HT-29 (cell line): ENCODE measurements at places on chromosomes 7 and 10. TPM values are rescaled to one million over a fixed set of nuclear protein-coding genes. Genes with fewer than 3 reads are reported as not detected.
A peak's percentile ranks its signal among the peaks of the same experiment; 100 is the strongest.

- no peak for DNase-seq
These were observed 95.2 kb upstream of the ODAD2 start for GRCh38 chr10:28094121-28094520.

DNA sequence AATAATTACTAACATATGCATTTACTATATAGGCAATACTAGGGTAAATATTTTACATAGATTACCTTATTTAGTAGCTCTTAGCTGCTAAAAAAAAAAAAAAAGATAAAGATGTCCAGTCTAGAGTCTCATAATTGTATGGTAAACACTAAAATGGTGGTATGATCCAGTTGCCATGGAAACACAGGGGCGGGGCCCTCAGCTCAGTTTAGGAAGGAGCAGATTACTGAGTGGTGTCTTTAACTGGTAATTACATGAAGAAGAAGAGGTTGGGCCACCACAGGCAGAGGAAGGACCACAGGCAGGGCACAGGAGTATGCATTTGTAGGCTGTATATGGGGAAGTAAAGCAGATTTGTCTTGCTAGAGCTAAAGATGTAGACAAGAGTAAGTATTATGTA is 43.7 kb downstream of the ITGB8 start:
- no peak for DNase-seq

DNA sequence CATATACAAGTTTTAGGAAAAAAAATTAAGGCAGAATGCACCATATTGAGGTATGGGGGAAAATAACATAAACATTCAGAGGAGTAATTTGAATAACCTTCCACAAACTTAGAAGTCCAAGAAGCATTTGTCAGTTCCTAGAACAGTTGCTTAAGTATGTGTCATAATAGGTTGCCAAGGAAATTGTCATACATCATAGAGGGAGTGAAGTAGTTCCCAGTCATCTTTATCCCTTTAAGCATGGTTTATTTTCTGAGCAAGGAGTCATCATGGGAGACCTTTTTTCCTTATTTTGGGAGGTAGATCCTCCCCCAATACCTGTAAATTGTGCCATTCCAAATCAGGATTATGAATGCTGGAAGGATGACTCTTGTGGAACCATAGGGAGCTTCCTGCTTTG is at the start of gene SSMEM1:
Gene SSMEM1, plus strand, starts transcription at position 219 of the 400 bp plus-strand sequence. Its CDS starts 51 bp downstream, at position 270.
- no peak for DNase-seq

- no peak for DNase-seq
These were observed 155.5 kb upstream of the LYZL2 start for GRCh38 chr10:30784897-30785605.

- DNase-seq: no peak
These were observed 92.2 kb upstream of the OIT3 start for GRCh38 chr10:72801263-72801868.

DNA sequence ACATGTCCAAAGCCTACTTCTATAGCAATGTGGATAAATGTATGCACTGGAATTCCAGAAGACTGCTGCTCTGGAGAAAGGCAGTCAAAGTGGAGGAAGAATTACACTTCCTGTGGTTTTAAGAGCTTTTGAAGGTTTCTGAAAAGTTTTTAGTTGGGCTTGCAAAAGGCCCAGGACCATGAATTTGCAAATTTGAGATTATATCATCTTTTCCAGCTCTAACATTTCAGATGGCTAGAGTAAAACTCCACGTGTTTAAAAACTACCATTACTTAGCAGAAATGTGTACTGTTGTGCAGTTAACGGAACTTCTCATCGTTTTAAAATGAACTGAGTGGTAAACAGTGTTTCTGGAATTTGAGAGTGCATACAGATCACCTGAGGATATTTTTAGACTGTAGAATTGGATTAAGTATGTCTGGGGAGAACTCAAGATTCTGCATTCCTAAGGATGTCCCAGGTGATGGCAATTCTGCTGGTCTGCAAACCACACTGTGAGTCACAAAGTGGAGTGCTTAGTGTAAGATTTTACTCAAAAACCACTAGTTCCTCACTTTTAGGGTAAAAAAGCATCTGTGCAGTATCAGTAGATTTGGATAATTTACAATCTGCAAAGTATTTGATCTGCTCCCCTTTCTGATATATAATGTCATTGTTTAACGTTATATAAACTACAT is 32.9 kb upstream of the CCDC71L start:
- DNase-seq: no peak

GRCh38 chr7:96169439-96169838 is 152.5 kb downstream of the SLC25A13 start:
- DNase-seq: no peak

- peak; percentile 83 for DNase-seq
These were observed 33.2 kb upstream of the MKRN1 start for GRCh38 chr7:140512317-140513000.

- no peak for DNase-seq
These were observed 124.7 kb downstream of the ARID5B start for GRCh38 chr10:62025901-62026879.

DNA sequence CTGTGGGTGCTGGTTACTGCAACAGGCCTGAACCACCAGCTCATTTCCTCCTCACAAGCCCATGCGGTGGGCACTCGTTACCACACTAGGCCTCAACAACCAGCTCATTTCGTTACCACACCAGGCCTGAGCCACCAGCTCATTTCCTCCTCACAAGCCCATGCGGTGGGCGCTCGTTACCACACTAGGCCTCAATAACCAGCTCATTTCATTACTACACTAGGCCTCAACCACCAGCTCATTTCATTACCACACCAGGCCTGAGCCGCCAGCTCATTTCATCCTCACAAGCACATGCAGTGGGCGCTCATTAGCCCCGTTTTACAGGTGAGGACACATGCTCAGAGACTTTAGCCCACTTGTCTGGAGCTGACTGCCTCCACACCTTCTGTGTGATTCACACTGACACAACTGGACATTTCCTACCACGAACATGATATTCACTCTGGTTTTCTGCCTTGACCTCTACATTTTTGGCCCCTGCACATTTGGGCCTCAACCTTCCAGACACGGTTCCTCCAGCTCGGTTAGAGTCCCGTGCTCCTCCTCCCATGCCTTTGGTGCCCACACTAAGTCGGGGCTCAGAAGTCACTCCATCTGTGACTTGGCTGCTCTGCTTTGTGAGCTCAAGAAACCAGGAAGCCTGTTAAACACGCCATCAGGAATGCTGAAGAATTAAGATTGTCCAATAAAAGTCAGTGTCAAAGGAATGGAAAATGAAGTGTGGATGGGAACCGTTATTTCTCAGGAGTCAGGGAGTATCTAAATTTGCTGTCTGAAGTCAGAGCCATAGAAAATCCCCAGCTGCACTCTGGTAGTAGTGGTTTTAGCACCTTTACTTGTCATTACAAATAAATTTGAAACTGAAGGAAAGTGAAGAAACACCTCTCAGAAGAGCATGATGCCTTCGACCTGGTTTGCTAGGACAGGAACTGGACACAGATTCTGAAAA is 55.8 kb upstream of the LANCL2 start:
- no peak for DNase-seq

GRCh38 chr10:69086001-69086509 is 1.8 kb upstream of the SRGN start:
- peak; percentile 4 for DNase-seq

DNA sequence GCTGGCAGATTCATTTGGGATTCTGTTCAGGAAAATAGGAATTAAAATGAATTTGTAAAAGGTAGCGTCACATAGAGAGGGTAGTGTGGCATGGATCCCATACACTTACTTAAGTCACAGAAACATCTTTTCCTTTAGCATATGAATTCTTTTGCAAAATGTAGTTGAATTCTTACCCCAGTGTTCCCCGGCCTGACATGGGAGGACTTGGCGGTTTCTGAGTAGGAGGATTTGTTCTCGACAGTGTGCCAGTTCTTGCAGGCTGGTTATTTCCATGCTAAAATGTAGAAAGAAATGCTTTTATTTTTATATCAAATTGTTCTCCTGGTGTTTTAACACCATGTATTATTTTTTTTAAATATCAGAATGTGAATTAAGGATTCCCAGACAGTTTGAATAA is 72.6 kb downstream of the PDSS1 start:
- no peak for DNase-seq

DNA sequence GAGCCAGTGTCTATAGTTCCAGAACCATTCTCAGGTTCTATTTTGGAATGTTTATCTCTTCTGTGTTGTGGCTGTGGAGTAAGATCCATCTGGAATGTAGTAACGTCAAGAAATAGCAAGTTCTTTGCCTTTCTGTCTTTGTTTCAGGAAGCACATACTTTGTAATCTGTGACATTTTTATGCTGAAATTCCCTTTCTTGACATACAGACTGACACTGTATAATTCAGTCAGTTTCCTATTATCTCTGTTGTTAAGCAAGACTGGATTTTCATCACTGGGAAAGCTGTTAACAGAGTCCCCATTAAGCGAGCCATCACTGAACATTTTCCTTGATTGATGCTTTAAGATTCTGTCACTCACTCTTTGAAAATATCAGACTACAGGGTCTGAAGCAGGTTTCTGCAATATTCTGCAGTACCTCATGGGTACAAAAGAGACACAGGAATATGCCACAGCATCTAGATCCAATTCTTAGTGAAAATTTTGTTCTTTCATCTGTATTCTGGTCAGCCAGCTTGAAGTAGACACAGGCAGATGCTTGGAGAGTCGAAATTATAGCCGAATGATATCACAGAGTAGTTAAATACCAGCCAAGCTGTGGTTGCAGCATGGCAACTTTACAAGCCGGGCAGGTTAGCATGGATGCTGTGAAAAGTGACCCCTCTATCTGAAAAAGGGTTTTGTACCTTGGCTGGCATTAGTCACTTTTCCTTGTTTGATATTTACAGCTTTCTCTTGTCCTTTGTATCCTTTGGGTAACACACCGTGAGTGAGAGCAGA is 62.6 kb downstream of the CACNB2 start:
- DNase-seq: no peak

DNA sequence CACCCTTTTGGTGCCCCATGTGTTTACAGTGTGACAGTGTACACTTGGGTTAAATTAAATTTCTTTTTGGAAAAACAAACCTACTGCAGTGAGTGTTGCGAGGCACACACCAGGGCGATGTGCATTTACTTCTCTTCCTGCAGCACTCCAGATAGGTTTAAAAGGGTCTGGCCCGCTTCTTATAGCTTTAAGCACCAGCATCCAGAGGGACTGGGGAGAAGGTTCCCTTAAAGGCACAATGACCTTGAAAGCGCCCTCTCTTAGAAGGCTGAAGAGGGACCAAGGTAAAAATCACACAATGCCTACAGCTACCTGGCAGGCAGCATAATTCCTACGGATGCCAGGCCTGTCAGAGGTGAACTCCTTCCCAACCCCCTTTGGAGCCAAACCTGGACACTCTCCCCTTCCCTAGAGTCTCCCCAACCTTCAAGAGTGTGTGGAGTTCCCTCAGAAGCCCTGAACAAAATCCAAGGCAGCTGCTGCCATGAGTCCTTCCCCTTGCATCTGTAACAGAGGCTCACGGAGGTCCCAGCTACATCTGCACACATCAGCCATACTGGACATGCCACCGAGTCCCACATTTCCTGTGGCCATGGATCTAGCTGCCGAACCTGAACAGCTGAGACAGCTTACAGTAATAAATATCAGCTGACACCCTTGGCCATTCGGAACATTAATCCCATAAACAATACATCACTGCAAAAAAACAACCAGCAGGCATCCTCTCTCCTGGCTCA is 33.2 kb downstream of the TRIM8 start:
- no peak for DNase-seq

DNA sequence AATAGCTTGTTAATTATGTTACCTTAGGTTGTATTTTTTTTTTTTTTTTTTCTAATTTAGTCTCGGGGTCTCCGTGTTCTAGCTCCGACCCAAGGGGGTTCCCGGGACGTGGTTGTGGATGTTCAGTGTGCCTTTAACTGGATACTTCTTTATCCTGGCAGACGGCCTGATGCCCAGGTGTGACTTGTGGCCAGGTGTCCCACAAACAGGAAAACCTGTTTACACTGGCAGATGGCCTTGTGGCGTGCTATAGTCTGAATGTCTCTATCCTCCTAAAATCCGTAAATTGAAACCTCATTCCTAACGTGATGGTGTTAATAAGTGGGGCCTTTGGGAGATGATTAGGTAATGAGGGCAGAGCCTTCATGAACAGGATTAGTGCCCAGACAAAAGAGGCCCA is 546.4 kb upstream of the C7orf33 start:
- no peak for DNase-seq

GRCh38 chr10:24292304-24293293 is 83.7 kb downstream of the KIAA1217 start:
- no peak for DNase-seq

- DNase-seq: no peak
These were observed 413 bp downstream of the BUD31 start for GRCh38 chr7:99409192-99409572.

DNA sequence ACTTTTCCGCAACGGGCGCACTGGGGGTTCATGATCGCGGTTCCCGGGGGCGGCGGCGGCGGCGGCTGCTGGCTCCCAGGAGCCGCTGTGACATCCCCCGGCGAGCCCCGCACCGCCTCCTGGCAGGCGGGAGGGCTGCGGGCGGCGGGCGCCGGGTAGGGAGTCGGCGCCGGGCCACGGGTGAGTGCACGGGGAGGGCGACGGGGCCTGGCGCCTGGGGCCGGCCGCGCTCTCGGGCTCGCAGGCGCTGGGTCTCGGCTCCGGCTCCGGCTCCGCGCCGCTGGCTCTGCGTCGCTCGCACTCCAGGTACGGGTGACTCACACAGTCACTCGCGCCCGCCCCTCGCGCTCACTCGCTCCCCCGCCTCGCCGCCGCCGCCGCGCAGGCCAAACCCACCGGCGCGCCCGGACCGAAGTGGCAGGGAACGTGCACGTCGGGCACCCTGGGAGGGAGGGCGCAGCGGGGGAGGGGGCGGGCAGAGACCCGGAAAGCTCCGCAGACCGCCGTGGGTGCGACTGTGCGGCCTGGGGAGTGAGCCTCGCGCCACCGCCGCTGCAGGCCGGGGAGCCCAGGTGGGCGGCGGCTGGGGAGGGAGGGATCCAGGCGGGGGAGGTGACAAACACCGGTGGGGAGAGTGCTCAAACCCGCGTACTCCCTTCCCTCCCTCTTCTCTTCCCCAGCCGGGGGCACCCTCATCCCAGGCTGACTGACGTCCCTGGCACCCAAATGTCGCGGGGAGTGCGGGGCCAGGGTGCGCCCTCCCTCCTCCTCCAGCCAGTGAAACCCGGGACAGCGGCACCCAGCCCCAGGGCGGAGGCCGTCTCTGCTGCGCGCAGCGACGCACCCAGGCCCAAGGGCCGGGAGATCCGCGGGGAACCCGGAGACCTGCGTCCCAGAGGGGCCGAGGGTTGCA is 276.9 kb upstream of the NEBL start:
- peak; percentile 24 for DNase-seq

GRCh38 chr10:75718991-75719390 is 287.6 kb downstream of the LRMDA start:
- no peak for DNase-seq

The FAM237B gene
- not detected in 2 replicates for total RNA-seq

The ABCB4 gene
- total RNA-seq: 0.47 and 0.56 TPM in 2 replicates

The DNAH11 gene
- total RNA-seq: not detected in 2 replicates

The CLRN3 gene
- total RNA-seq: 17.7 and 21.5 TPM in 2 replicates

The HYAL4 gene
- 0.79 and 2.8 TPM in 2 replicates for total RNA-seq

The CXCL12 gene
- total RNA-seq: not detected in 2 replicates

The PGAM2 gene
- 0.56 TPM in 1 of 2 replicates, not detected in the other for total RNA-seq

The PKD2L1 gene
- 0.21 TPM in 1 of 2 replicates, not detected in the other for total RNA-seq

The ATP5MK gene
- 71.5 and 82.4 TPM in 2 replicates for total RNA-seq

The PPP1R3A gene
- total RNA-seq: not detected in 2 replicates

The OPALIN gene
- not detected in 2 replicates for total RNA-seq

The ELFN1 gene
- 0.92 and 1.7 TPM in 2 replicates for total RNA-seq
